Fibroblast of pulmonary artery (primary cell): ENCODE measurements at places on chromosomes 12 and 14.
A peak's percentile ranks its signal among the peaks of the same experiment; 100 is the strongest.

DNA sequence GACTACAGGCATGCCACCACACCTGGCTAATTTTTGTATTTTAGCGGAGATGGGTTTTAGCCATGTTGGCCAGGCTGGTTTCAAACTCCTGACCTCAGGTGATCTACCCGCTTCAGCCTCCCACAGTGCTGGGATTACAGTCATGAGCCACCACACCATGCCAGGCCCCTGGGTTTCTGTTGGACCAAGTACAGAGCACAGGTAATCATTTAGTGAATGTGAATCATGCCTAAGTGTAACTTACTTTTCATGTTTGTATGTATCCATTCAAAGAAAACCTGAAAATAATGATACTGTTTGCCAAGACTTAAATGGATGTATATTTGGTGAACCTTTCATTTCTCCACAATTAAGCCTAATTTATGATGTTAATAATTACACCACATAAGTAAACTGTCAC is 65.9 kb downstream of the FGD6 start:
- DNase-seq: no peak

- DNase-seq: no peak
Measured at GRCh38 chr12:94620621-94621020, 29.7 kb downstream of the TMCC3 start.

- no peak for DNase-seq
Measured at GRCh38 chr12:128190614-128191013, 76.4 kb upstream of the TMEM132C start.

DNA sequence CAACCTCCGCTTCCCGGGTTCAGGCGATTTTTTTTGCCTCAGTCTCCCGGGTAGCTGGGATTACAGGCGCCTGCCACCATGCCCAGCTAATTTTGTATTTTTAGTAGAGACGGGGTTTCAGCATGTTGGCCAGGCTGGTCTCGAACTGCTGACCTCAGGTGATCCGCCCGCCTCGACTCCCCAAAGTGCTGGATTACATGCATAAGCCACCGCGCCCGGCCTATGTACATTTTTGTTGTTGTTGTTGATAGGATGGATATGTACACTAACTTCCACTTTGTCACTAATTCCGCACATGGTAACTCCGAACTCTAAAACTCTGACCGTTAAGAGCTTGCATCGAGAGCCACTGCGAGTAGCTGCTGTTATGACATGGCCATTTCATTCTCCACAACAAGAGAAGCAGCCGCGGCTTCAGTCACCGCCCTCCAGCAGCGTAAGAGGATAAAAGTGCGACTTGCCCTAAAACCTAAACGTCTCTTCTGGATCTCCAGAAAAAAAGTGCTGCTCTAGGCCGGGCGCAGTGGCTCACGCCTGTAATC is 742 bp upstream of the MARS1 start:
- no peak for DNase-seq

- DNase-seq: no peak
Measured at GRCh38 chr14:81826081-81826480, 292.4 kb upstream of the SEL1L start.

DNA sequence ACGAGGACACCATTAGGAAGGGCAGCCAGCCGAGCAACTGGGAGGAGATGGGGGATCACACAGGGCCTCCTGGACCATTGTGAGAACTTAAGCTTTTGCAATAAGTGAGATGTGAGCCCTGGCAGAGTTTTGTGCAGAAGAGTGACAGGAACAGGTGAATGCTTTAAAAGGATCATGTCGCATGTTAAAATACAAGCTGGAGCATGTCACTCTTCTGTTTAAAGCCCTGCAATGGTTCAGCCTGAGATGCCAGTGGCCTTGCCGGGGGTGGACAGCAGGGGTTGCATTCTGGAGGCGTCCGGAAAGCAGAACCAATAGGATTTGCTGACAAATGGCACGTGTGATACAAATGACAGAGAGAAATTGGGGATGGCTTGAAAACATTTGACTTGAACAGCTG is 137.5 kb upstream of the RFLNA start:
- no peak for DNase-seq

DNA sequence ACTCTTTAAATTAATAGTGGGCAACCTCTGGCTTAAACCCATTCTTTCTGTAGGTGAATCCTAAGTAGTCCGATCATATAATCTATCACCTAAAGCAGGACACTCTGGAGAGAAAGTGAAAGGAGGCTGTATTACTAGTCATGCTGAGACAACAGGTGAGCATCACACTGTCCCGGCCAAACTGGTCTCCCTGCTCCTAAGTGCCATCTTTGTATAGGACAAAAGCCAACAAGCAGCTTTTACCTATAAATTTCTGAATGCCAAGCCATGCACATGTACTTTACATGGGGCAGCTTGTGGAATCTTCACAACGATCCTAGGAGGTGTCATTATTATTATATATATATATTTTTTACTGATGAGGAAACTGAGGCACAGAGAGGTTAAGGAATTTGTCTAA is 18.0 kb downstream of the PLEKHH1 start:
- DNase-seq: no peak

- peak; percentile 95 for DNase-seq
Measured at GRCh38 chr12:15662303-15662980, 126.7 kb downstream of the EPS8 start.

- DNase-seq: no peak
Measured at GRCh38 chr12:87921621-87922020, 107.6 kb downstream of the C12orf50 start.

GRCh38 chr12:112304436-112304835 is 77.8 kb downstream of the HECTD4 start:
- DNase-seq: no peak

GRCh38 chr12:12191008-12191407 is 75.8 kb downstream of the LRP6 start:
- no peak for DNase-seq

DNA sequence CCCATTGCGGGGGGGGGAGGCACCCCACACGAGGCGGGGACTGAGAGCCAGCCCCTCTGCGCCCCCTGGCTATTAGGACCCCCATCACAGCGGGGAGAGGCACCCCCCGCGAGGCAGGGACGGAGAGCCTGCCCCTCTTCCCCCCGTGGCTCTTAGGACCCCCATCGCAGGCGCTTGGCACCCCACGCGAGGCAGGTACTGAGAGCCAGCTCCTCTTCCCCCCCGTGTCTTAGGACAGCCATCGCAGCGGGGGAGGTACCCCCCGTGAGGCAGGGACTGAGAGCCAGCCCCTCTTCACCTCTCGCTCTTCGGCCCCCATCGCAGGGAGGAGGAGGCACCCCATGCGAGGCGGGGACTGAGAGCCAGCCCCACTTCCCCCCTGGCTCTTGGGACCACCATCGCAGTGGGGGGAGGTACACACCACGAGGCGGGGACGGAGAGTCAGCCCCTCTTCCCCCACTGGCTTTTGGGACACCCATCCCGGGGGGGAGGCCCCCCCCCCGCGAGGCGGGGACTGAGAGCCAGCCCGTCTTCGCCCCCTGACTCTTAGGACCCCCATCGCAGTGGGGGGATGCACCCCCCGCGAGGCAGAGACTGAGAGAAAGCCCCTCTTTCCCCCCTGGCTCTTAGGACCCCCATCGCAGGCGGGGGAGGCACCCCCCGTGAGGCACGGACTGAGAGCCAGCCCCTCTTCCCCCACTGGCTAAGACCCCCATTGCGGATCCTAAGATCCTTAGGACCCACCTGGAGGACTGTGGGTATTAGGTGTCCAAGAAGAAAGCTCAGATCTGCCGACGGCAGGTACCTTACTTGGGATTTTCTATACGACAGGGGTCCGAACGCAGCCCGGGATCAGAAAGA is 198.6 kb upstream of the PZP start:
- DNase-seq: no peak

GRCh38 chr12:95859344-95859816 is 628 bp downstream of the SNRPF start:
- peak; percentile 19 for DNase-seq

GRCh38 chr14:99041820-99042174 is 230.2 kb downstream of the BCL11B start:
- no peak for DNase-seq

DNA sequence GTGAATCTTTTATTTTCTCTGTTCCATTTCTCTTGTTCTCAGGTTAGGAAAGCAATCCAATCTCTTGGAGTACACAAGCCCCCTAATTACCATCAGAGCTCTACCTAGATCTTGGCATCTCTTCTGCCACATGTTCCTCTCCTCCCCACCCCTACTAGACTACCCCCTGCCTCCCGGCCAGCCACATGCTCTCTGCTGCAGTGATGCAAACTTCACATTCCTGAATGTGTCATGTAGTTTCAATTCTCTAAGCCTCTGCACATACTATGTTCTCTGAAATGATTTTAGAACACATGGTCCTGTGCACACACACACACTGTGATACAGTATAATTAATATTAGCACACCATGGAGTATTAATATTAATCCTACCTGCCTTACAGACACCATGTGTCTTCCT is 104.6 kb downstream of the EFCAB11 start:
- peak; percentile 51 for DNase-seq

- no peak for DNase-seq
Measured at GRCh38 chr12:56769868-56770267, 6.7 kb downstream of the HSD17B6 start.

- no peak for DNase-seq
Measured at GRCh38 chr12:64767495-64767894, 8.3 kb upstream of the GNS start.

DNA sequence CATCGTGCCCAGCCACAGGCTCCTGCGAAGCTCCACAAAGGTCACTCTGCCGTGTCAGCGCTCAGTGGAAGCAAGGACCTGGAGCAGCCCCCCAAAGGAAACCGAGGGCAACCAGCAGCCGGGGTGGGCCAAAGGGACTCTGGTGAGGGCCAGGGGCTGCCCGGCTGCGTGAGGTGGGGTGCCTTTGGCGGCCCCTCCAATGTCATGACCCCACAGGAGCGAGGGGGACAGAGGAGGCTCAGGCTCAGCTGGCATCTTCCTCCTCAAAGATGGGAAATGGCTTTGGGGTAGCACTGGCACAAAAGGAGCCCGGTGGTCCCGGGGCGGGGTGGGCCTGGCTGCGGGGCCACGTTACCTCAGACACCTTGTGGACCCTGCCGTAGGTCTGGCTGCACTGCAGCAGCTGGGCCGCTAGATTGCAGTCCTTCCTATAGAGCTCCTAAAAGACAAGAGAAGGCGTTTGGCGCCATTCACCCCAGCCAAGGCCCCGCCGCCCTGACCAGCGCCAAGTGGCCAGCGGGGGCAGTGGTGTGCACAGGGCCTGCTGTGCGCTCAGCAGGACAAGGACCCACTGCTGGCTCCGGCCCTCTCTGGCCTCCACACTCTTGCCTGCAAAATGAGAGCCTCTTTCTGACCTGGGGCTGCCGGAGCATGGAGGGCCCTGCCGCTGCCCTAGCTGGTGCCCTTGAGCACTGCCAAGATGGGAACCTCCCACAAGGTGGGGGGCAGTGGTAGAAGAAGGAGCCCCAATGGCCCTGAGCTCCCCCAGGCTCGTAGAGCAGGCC is 46.9 kb downstream of the BEGAIN start:
- no peak for DNase-seq

- DNase-seq: no peak
Measured at GRCh38 chr14:89674936-89675335, 257.9 kb upstream of the FOXN3 start.
